ENCODE measurements at places on chromosomes 3 and 15.

DNA sequence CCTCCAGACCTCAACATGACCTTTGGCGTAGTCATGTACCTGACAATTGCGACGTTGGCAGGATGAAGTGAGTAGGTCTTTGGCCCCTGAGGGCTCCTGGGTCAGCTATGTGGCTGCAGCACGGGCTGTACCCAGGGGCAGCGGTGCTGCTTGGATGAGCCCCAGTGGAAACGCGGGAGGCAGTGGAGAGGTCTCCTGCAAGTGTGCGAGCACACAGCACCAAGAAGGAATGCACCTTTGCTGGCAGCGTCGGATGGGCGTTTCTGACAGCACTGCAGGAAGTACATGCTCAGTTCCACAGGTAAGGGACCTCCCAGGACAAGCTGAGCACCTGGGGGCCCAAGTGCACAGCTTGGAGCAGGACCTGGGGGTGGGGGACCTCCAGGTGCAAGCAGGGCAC, 67.4 kb upstream of the UNC13C start:
- DNase-seq = no peak

DNA sequence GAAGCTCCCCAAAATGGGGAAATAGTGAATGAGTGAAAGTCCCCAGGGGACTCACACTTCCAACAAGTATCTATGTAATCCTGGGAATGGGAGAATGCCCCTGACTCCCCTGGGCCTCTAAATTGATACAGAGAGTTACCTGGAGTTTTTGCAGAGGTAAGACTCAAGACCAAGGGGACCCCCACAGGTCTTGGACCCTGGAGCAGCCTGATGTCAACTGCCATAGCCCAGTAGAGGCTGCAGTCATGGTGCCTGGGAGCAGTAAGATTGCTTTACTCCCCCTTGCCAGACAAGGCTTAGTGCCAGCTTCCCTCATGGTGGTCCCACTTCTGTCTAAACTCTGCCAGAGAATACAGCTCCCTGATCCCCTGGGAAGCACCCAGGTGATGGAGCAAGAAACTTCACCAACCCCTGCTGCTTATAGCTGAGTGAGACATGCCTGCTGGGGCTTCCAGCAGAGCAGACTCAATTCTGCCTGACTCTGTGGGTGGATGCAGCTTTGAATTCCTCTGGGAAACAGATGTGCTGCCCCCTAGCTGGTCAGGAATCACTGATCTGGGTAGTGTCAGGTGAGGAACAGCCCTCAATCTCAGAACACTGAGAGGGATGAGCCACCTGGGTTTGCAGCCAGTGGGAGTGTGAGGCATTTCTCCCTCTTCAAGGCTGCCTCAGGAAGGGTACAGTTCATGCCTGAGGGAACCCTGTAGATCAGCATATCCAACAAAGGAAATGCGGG, 485.9 kb downstream of the NSUN3 start:
- DNase-seq = no peak

- DNase-seq = no peak
These were observed 9.3 kb downstream of the GRAMD1C start for GRCh38 chr3:113847664-113848461.

DNA sequence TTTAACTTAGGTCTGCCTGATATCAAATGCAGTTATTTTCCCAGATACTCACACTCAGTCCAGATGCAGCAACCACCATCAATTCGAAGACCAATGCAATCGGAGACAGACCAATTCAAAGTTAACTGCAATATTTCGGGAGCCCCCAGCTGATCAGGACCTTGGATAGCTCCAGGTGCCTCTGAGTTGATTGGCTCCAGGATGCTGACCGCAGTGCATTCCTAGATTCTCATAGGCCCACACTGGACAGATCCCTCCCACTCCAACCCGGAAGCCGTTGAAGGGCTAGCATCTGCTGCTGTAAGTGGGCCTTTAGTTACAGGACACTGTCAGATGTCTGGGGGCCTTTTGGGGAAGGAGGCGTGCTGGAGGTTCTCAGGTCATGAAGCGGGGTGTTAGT, 89.5 kb upstream of the ATP2B2 start:
- DNase-seq = no peak

DNA sequence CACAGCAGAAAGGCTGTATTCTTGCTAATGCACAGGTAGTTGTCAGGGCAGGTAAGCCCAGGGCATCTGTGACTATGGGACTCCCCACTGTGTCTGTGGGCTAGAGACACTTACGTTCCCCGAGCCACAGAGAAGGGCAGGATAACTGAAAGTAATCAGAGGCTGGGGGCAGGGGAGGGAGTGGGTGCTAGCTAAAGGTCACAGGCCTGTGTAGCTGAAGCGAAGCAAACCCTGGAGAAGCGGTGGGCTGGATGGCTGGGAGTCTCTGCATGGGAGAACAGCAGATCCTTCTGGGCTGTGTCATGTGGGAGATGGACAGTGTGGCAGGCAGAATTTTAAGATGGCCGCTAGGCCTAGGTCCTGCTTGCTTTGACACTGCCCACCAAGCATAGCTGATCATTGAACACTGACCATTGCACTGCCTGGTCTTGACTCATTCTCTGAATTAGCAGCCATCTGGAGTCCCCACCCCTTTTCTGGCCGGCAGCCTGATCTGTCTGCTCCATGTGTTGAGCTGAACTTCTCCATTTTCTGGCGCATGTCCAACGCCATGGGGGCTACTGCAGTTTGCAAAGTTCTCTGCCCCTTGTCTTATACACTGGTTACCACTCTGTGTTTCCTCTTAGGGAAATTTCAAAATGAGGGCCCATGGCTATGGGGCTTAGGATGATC, 110.0 kb downstream of the DGKG start:
- no peak for DNase-seq

DNA sequence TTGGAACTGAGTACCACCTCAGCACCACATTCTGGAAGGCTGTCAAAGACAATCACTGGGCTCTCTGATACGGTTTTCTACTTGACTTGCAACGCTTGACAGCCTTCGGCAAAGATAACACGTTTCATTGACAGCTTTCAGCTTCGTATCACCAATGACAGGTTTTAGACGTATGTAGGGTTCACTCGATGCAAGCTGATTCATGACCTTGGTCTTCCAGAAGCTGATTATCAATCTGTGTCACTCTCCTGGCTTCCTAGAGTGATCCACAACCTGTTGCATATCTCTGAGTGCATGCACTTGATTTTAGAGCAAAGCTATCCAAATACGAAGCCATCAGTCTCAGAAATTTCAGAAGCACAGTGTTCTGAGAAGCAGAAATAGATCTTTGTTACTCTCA, 381.6 kb downstream of the FEZF2 start:
- DNase-seq = no peak

DNA sequence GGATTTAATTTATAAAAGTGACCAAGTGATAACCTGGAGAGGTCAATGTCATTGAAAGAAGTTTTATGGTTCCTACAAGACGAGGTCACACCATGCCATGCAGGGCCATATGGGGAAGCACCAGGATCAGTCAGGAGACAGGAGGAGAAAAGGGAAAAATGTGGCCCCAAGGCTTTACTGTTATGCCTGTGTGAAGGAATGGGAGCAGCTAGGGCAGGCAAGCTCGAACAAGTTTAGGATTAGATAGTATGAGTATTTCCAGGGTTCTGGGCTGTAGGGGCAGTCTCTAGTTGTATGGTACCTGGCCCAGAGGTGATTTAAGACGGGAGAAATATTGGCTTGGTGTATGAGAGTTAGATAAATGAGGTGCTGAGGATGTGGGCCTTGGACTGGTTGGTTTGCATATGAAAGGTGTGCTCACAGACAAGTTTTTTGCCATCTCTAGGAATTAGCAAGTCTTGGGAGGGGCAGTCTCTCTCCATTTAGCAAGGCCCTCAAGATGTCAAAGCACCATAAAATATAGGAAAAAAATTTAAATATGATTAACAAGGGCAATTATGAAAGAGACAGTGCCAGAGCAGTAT, 36.3 kb upstream of the DCLK3 start:
- no peak for DNase-seq

DNA sequence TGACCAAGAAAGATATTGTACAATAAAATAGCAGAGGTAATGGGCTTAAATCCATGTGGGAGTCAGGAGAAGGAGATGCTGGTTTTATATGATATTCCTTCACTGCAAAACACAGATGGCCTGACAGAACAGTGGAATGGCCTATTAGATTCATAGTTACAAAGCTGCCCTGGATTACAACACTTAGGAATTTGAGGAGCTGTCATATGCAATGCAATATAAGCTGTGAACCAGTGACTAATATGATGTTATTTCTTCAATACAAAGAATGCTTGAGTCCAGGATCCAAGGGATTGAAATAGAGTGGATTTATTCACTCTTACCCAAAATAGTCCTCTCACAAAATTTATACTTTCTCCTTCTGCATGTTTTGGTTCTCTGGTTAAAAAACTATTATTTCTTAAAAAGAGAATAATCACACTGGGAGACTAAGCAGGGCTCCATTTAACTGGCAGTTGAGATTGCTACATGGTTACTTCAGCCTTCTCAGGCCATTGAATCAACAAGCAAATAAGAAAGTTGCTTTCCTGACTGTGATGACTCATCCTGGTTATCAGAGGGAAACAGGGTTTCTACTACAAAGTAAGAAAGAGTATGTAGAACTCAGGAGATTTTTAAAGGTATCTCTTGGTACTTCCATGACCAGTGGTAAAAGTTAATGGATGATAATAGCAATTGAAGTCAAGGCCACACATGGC, 79.8 kb upstream of the ZPLD1 start:
- no peak for DNase-seq

DNA sequence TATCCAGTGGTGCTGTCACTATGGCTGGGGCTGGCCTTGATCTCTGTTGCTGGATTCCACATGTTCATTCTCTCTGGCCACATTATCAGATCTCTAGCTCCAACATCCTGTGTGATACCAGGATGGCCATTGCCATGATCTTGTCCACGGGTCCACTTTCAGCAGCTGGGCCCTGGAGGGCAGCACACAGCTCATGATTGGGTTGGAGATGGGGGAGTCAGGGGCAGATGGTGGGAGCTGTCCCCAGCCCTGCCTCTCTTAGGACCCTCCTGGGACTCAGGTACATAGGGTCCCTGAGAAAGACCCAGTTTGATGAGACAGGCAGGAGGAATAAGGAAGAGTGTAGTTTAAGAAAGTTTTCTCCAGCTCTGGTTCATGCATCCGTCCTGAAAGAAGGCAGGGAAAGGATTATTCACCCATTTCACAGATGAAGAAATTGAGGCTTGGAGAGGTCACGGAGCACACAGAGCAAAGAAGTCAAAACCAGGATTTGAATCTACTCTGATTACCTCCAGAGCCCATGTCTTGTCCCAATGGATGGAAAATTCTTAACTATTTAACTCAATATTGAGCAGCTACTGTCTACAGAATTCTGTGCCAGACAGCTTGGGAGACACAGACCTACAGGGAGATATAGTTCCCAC, 100.5 kb downstream of the LINGO1 start:
- DNase-seq = no peak

DNA sequence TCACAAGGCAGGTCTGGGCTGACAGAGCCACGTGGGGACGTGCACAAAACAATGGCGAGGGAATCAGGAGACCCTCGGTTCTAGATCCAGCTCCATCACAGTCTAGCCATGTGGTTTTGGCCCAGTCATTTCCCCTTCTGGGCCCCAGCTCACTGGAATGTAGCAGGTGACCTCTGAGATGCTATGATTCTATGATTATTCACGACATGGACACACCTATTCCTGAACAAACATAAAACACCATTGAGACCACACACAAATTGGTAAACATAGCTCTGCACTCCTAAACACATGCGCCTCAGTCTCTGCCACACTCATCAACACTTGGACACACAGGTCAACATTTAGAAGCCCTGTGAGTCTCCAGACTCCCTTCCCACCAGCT, 9.0 kb downstream of the IGDCC4 start:
- no peak for DNase-seq

- no peak for DNase-seq
These were observed 1050.5 kb downstream of the ROBO2 start for GRCh38 chr3:78090382-78090781.

GRCh38 chr3:46094506-46094905, 67.2 kb upstream of the XCR1 start:
- DNase-seq = no peak

DNA sequence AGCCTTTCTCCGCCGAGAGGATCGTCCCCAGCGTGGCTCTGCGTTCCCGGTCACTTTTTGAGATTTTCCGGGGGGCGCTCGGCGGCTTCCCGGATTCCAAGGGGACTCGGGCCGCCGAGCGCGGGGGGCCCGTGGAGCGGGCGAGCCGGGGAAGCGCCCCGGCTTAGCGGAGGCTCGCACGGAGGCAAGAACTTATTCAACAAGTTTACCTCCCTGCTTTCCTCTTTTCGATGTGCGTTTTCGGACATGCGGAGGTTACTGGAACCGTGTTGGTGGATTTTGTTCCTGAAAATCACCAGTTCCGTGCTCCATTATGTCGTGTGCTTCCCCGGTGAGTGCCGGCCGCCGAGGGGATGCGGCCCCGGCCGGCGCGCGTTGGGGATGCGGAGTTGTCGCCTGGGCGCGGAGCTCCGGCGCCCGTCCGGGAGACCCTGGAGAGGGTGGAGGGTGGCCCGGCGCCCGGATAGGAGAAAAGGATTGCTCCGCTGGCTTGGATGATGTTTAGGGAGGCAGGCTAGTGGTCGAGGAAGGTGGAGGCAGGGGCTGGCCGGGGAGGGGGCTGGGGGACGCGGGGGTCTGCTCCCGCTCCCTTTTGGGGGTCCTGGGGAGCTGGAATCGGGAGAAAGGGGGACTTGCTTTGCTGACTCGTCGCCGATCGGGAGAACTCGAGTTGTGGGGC, 810 bp downstream of the PTPRG start:
- DNase-seq = no peak

GRCh38 chr15:59419170-59419569, 18.8 kb upstream of the FAM81A start:
- DNase-seq = no peak

- no peak for DNase-seq
These were observed 6.8 kb downstream of the C3orf80 start for GRCh38 chr3:160232014-160232413.

- DNase-seq = no peak
These were observed 20.3 kb upstream of the NECTIN3 start for GRCh38 chr3:111051354-111051753.

DNA sequence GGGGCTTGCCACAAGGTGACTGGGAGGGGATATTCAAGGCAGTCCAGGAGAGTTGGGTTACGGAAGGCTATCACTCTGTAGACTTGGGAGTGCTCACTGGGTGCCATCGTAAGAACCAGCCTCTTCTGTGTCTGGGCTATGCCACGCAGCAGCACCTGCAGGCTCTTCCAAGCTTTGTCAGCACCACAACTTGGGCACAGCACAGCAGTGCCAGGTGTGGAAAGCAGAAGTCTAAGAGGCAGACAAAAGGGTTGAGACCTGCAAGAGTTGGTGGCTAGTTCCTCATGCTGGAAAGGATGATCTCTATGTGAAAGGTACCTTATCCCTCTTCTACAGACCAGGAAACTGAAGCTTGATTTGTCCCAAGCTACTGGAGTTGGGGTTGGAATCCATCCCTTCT, 15.8 kb downstream of the CX3CR1 start:
- no peak for DNase-seq
